ENCODE measurements at places on chromosomes 3 and 15.

- DNase-seq = no peak
Measured at GRCh38 chr3:25287291-25287884, 140.7 kb upstream of the RARB start.

DNA sequence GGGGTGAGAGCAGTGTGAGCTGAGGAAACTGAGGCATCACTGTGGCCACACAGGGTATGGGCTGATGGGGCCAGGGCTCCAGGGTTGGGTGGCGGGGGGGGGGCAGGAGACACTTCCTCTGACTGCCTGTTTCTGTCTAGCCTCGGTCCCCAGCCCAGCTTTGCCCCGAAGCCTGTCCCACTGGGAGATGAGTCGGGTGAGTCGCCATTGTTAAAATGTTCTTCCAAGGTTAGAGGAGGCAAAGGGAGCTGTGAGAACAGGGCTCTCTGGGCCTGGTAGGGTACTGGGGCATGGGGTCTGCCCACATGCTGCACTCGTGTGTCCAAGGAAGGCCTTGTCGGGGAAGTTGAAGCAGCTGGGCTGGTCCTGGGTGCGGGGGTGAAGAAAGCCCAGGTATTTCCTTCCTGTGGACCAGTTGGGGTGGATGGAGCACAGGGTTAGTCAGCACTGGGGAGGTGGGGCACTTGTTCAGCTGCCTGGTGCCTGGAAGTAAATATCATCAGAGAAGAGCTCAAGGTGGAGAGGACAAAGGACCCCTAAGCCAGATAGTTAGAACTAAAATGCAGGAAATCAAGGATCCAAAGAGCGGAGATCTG is 8.3 kb upstream of the JMJD7 start:
- DNase-seq = no peak

DNA sequence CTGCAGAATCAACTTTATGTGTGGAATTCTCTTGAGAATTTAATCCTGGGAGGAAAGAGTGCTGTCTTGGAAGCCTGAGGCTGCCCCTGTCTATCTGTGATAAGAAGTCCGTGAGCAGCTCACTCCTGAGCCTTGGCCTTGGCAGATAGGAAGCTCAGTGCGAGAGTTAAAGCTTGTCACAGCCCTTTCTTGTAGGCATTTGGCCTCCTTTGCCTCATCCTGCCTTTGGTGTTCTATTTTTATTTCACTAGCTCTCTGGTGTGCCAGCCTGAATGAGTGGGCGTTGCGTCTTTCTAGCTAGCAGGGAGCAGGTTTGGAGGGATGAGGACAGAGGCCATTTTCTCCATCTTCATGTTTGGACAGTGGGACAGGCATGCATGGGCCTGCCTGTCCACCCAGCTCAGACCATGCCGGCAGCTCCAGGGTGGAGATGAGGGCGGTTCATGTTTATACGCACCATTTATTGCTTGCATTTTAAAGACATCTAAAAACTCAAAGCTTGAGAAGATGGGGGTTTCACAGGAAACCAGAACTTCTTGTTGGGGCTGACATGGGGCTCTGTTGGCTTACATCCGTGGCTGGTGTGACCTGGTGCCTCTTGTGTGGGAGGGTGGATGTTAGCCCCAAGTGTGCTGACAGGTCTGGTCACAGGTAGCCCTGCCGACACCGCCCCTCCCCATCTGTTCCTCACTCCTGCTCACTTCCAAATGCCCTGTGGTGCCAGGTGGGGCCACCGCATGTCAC is 29.8 kb downstream of the IRAK2 start:
- DNase-seq = no peak

DNA sequence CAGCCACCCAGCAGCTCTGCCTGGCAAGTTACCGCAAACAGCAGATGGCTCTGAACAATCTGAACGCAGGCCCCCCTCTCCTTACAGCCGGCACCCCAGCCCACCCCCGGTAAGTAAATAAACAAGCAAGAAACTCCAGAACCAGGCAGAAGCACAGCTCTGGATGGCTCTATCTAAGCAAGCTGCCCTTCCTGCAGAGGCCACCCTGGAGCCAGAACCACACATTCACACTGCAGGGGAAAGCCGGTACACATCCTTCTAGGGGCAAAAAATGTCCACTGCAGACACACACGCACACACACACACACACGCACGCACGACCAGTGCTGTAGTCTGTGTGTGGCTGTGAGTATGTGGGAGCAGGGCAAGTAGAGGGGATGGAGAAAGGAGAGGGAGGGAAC is 63.9 kb downstream of the ADCY5 start:
- DNase-seq = no peak

- no peak for DNase-seq
Measured at GRCh38 chr3:39540162-39540921, 72.9 kb downstream of the MOBP start.

DNA sequence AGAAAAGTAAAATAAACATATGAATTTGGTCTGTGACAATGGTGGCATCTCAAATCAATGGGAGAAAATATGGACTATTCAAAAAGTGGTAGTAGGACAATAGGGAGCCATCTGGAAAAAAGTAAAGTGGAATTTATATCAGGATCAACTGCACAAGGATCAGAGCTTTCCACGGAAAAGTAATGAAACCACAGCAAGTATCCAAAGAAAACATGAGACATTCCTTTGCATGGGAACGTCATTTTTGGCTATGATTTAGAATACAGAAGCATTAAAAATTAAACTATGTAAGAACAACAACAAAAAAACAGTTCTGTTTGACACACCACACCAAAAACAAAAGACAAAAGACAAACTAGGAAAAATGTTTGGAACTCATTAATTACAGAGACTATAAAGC is 18.7 kb downstream of the CRBN start:
- no peak for DNase-seq

DNA sequence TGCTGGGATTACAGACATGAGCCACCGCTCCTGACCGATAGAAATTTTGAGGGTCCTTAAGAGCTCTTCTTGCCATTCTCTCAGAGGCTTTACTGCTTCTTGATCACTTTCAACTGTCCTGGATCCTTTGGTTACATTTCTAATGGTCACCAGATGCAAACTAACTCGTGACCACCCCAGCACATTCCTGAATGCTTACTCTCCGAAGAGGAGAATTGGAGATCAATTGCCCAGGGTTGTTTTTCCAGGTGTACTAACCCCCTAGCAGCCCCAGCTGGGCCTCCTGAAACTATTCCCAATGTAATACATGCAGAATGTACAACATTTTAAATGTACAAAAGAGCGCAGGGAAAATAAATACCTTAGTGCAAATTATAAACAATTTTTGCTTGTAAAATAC is 65.1 kb upstream of the TBL1XR1 start:
- DNase-seq = no peak

DNA sequence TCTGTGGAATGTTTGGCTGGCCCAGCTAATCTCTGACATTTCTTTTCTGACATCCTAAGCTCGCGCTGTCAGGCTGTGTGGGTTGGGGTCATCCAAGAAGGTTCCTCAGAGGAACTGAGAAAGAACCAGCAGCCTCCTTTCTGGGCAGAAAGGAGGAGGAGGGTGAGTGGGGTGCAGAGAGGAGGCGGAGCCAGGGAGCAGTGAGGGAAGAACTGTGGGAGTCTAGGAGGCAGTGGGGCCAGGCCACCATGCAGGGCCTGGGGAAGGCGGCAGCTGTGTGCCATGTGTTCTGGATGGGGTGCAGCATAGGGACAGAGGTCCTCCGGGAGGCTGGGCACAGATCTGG is 5.3 kb downstream of the SEMA7A start:
- DNase-seq = no peak

DNA sequence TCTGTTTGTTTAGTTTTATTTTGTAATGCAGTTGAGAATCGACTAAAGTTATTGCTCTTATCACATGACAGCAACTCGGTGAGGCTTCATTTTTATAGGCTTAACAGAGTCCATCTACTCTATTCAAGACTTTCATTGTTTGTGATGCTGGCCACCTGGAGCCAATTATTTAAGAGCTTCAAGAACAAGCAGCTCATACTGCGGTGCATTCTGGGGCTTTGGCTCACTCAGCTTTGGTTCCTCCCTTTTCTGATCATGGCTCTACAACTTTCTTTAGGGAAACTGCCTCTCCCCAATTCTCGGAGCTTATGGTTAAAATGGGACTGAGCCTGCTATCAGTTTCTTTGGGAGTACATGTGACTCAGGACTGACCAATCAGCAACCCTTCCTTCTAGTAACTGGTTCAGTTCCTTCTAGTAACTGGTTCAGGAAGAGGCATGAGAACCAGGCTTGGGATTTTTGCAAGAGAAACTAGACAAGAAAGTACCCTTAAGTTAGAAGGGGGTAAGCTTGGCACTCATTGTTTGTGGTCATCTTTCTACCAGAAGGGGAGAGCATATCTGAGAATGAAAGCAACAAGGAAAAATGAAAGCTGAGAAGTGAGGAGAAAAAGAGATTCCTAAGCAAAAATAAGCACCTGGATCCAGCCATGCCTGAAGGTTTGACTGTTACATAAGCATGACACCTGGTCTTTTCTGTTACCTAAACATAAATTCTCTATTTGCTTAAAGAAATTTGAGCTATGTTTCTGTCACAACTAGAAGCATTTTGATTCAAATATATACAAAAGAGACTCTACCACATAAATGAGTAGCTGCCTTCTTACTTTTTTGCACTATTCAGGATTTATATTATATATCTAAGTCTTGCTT is 24.1 kb upstream of the ARHGEF3 start:
- no peak for DNase-seq

GRCh38 chr3:118036215-118036614 is 998.4 kb downstream of the IGSF11 start:
- no peak for DNase-seq

- DNase-seq = no peak
Measured at GRCh38 chr15:101648356-101648755, 3.8 kb downstream of the TM2D3 start.

DNA sequence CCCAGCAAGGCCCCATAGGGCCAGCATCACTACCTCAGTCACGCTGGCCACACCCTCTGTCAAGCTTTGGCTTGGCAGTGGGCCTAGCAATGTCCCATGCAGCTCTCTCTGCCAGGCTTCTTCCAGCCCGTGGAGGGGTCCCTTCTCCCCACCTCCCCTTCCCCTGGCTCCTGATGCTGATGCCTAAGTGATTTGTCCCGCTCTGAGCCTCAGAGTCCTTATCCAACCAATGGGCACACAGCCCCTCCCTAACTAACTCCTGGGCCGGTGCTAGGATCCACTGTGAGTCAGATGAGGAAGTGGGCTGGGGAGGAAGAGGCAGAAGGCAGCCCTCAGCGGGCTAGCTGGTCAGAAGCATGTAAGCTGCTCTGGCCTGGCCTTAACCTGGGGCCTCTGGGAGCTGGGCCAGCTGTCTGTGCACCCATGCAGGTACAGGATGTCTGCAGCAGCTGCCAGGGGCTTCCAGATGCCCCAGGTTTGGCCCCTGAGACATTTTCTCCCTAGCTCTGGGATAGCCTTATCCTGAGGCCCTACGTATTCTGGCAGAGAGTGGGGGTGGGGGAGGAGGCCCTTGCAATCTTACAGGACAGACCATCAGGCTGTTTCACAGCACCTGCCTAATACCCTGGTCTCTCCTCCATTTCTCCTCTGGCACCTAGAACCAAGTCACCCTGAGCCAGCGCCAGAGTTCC is 740 bp upstream of the ZBTB47 start:
- peak; percentile 93 for DNase-seq

GRCh38 chr15:91694831-91695210 is 158.7 kb upstream of the SLCO3A1 start:
- DNase-seq = peak; percentile 8

Measured in HT1080 (cell line).